Activated T-helper 9 cell treated with anti-CD3 and anti-CD28 coated beads, Interleukin-2, amount 50 U/mL, for 16 hours (primary cell): ENCODE measurements at places on chromosomes 6 and 20.

- no peak for DNase-seq
These were observed 266.0 kb downstream of the SLC24A3 start for GRCh38 chr20:19478320-19478895.

- no peak for DNase-seq
These were observed 21.7 kb upstream of the BHLHE23 start for GRCh38 chr20:63028461-63028921.

- DNase-seq, result no peak
These were observed 7.1 kb upstream of the NKX2-2 start for GRCh38 chr20:21520702-21521595.

- DNase-seq, result no peak
These were observed 434.0 kb upstream of the JARID2 start for GRCh38 chr6:14811775-14812428.

DNA sequence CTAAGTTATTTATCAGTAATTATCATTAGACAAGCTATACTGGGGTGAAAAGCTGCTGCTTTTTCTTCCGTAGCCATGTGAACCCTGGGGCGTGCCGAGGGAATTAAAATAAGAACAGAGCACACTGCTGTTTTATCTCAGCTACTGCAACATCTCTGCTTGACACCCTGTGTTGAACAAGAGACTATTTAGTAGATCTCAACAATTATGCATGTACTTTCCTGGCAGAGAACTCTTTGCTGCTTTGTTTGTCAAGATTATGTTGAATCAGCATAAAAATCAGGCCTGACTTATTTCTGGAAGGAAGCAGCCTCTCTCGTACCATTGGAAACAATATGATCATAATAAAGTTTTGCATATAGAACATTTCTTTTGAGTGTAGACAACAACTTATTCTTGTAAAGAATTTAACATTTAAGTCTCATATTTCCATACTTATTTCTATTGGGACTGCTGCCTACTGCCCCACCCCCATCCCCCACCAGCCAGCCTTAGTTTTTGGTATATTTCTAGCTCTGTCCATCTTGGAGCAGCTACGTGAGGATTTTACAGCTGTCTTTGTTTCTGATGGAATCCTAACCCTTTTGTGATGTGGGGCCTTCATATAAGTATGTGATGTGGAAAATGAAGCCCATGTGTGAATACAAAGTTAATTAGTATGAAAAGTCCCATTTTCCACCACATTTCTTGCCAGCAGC, 1011.4 kb downstream of the KIF16B start:
- no peak for DNase-seq

- no peak for DNase-seq
These were observed 434.7 kb upstream of the SOX4 start for GRCh38 chr6:21158873-21159272.

- DNase-seq, result no peak
These were observed 73.3 kb upstream of the TOP1 start for GRCh38 chr20:40955326-40955725.

DNA sequence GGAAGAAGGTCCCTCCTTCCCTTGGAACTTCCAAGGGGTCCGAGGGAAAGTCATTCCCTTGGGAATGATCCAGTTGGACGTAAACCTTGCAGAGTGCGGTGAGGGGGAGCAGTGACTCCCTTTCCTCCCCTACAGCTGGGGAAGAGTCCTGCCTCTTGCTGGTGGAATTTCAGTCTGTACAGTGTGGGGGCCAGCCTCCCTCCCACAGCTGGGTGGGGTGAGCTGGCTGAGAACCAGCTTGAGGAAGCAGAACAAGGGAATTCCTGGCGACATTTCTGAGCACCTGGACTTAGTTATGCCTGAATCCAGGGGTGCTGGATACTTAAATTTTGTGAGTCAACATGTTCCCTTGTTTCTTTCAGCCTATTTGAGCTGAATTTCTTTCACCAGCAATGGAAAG, 152.0 kb downstream of the ANKRD60 start:
- no peak for DNase-seq

DNA sequence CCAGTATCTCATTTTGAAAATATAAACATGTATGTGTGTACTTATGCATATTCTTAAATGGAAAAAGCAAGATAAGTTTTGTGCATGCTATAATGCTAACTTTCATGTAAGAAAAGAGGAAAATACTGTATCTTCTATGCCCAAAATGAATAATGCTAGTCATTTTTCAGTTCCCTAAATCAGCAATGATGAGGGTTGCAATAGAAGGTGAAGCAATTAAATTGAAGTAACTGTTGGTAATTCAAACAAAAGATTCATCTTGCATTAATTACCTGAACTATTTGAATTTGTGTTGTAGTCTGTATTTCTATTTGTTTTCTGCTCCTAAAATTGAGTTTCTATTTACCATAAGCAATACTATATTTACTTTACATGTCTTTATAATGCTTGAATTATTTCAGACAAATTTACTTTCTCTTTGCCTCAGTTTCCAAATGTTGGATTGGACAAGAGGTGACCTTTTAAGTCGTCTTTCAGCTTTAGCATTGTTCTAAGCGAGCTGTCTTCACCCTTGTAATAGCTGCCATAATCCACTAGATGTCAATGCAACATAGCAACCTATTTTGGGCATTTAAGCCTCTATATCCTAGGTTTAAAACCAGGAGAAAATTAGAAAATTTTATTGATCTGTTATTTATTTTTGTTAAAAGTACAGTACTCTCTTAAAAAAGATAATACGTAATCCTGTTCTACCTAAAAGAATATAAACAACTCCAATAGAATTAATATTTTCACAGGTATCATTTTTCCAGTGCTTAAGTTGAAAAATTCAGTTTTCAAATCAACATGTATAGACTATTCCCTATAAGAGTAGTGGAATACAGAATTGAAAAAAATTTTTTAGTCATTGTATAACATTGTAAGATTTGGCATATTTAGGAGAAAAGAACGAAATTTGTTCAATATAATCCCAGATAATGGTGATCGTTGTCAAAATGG, 52.3 kb upstream of the IFNGR1 start:
- no peak for DNase-seq

- DNase-seq, result no peak
These were observed 194.2 kb upstream of the PHACTR1 start for GRCh38 chr6:12522347-12522746.

DNA sequence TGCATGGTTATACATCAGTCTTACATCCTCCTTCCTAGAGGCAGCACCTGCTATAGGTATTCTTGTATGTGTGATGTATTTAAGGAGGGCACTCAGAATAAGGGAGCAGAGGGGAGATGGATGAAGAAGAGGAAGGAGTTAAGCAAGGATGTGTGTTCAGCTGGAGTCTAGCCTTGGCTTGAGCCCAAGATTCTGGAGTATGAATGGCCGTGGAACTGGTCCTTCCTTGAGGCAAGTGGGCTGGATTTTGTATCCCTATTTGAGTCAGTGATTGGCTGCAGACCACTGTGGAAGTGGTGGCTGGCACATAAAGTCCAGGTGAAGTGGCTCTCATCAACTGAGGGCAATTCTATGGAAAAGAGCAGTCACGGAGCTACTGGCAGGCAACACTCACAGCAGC, 112.0 kb upstream of the RNF24 start:
- DNase-seq, result no peak

- no peak for DNase-seq
These were observed 104.6 kb upstream of the TNFAIP3 start for GRCh38 chr6:137762168-137763090.

DNA sequence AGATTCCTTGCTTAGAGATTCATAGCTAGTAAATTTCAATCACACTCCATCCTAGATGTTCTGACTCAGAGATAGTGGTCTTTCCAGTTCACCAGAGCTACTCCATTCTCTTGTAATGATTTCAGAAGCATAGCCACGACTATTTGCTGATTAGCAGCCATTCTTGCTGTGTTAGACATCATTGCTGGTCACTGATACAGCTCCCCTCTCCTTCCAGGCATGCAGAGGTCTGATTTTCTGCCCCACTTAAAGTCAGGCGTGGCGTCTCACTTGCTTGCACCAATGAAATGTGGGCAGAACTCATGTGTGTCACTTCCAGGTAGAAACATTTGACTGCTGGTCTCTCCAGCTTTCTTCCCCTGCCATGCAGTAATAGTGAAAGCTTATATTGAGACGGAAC, 168.9 kb upstream of the JARID2 start:
- no peak for DNase-seq

DNA sequence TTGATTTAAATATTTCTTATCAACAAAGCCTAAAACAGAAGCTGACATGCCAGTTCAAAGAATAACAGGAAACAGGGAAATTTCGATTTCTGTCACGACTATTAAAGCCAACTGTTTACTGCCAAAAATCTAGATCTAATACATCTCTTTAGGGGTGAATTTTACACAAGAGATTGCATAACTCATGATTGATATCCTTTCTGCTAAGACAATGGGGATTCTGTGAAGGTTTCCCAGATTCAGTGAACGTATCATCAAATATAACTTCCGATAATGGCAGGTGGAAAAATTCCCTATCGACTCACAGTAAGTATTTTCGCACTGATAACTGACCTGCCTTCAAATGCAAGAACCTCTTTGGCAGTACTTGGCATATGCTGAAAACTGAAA, 42.9 kb downstream of the NHSL1 start:
- no peak for DNase-seq

- DNase-seq, result no peak
These were observed 5.0 kb downstream of the FAM209B start for GRCh38 chr20:56537997-56538396.

- DNase-seq, result no peak
These were observed 34.0 kb downstream of the LY86 start for GRCh38 chr6:6622501-6622900.

DNA sequence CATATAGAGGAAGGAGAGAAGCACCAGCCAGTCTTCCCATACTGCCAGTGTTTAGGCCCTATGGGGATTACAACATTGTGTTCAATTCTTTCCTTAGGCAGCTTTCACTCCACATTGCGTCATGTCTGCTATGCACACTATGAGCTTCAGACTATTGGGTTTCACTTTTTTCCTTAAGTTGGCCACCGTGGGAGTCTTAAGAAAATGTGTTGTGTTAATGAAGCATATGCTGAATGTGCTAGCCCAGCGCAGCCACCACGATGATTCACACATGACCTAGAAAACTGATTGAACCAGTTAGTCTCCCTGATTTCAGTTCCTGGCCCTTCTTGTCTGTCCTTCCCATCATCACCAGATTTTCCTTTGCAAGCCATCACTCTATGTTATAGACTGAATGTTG, 21.5 kb downstream of the TUBB2B start:
- no peak for DNase-seq
